ENCODE measurements at places on chromosomes 2 and 18.

DNA sequence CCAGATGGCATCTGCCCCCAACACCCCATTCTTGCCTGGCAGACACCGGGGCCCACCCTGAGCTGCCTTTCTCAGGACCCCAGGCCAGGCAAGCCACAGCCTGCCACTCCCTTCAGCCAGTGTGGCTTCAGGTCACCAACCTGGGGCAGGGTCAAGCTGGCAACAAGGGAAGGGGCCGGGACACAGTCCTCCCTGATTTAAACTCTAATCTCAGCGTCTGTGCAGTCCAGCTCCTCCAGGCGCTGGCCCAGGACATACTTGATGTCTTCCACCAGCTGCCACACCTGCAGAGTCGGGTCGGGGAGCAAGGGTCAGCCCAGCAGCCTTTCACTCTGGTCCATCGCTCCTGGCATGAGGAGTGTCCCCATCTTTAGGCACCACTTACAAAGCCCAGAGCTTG is 29.0 kb upstream of the ALPP start:
- no peak for DNase-seq

DNA sequence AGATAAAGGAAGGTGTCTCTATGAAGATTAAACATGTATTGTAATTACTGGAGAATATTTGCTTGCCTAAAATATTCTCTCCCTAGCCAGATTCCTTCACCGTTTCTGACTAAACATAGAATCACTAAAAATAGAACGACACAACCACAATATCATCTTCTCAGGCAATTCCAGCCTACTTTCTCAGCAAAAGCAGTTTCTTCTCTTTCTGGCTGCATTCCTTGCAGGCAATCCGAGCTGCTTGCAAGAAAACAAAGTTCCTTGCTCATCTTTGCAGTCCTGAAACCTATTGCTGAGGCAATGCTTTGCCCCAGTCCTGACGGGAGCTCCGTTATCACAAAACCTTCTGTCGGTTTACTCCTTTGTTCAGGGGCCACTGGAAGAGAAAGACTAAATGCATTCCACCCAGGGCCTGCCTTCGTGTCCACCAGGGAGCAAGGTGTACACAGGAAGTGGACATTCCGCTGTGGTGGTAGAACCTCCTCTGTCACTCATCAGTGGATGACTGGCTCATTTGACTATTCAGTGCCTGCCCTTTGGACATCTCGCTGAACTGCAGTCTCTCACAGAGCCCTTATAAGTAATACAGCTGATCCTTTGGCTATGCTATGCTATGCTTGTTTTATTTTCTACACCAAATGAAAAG is 239.2 kb upstream of the DOK6 start:
- DNase-seq: peak; percentile 13

GRCh38 chr2:215912299-215912842 is 101.0 kb downstream of the MREG start:
- DNase-seq: no peak

DNA sequence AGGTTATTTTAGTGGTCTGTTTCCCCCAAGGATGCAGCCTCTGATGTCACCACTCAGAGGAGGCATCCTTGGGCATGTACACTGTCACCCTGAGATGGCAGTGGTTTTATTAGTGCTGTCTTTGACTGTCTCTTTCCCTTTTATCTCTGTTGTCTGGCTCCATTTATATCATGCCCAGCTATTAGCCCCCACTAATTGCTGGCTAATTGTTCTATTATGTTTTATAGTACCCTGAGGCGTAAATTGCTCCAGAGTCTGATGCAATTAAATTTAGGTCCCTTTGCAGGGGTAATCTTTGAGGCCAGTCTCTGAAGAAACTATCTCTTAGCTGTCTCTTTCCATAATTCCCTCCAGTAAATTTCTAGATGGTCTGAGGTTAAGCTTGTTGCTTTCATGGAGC is 301.0 kb upstream of the KLHL29 start:
- no peak for DNase-seq

DNA sequence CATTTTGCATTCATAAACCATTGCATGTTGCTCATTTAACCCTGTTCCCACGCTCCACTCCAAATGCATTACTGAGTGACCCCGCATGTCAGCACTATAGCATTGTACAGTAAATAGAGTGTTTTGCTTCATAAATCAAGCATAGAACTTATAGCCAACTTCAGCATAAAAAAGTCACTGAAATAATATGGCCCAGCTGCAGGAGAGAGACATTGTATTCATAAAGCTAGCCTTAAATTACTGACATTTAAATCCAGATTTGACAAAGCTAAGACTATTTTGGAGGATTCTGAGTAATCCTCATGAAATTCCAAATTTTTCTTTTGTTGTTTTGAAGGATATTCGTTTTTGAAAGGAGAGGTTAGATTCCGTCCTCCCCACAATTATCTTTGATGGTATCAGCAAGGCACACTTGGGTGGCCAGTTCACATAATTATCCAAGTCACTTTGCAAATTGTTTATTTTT is 320.9 kb upstream of the TCF4 start:
- no peak for DNase-seq

DNA sequence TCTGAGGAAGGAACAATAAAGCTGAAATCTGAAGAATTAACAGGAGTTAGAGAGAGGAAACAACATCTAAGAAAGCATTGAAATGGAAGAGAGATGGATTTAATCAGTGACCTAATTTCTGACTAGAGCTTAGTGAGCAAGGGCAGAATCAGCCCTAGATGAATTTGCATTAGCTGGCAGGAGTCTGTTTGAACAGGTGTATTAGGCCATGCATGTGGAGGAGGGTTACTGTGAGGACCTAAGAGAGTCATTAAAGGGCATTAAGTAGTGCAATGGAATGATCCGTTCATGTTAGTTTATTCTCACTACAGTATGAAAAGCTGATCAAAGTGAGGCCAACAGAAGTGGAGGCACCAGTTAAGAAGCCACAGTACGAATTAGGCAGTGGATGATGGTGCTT is 285.3 kb downstream of the GRB14 start:
- no peak for DNase-seq

GRCh38 chr2:102356381-102356712 is 751 bp downstream of the IL18R1 start:
- no peak for DNase-seq

- DNase-seq: no peak
Measured at GRCh38 chr2:211652327-211652726, 886.3 kb downstream of the ERBB4 start.

GRCh38 chr2:217075268-217076057 is 215.6 kb upstream of the TNP1 start:
- DNase-seq: no peak

GRCh38 chr2:235894839-235895238 is 273.3 kb downstream of the GBX2 start:
- DNase-seq: no peak

GRCh38 chr2:63778391-63778790 is 63.3 kb upstream of the UGP2 start:
- DNase-seq: no peak

DNA sequence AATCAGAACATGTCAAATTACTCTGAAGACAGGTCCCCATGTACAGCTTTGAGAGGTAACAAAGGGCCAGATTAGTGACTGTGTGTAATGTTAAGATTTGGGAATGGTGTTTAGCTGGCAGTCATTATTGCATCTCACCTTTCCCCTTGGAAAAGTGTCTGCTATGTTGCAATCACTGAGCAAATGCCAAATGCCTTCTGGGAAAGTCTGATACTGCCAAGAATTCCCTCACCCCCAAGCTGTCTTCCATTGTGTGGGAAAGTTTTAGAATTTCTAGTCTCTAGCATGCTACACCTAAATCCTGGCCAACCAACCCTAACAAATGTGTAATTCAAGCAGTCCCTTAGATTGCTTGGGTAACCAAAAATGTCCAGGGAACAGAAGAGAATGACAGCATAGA is 13.6 kb upstream of the PELI1 start:
- no peak for DNase-seq

DNA sequence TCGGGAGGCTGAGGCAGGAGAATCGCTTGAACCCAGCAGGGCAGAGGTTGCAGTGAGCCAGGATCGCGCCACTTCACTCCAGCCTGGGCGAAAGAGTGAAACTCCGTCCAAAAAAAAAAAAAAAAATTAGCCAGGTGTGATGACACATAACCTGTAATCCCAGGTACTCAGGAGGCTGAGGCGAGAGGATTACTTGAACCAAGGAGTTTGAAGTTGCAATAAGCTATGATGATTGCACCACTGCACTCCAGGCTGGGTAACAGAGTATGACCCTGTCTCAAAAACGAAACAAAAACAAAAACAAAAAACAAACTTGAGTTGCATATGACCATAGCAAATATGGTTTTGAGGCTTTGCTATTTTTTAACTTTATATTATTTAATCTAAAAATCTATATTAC is 25.8 kb downstream of the SANBR start:
- no peak for DNase-seq

GRCh38 chr2:175450029-175450760 is 268.7 kb upstream of the ATP5MC3 start:
- DNase-seq: no peak

DNA sequence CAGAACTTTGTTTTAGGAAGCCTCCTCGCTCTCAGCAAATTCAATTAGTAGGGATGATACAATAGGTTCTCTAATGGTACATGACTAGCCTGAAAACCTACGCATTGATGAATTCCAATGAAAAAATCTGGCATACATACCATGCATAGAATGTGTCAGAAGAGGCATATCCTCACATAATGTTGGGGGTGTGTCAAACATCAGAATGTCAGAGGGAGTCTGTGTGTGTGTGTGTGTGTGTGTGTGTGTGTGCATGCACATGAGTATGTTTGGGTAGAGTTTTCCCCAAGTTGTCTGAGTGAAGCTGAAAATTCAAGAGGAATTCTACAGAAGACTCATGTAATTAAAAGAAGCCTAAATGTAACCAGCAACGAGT is 78.5 kb downstream of the FIGN start:
- no peak for DNase-seq

GRCh38 chr2:51778806-51779205 is 746.9 kb upstream of the NRXN1 start:
- DNase-seq: no peak

GRCh38 chr2:142873831-142874287 is 3.6 kb upstream of the KYNU start:
- DNase-seq: no peak

- DNase-seq: no peak
Measured at GRCh38 chr2:99544608-99545007, 54.8 kb upstream of the REV1 start.

DNA sequence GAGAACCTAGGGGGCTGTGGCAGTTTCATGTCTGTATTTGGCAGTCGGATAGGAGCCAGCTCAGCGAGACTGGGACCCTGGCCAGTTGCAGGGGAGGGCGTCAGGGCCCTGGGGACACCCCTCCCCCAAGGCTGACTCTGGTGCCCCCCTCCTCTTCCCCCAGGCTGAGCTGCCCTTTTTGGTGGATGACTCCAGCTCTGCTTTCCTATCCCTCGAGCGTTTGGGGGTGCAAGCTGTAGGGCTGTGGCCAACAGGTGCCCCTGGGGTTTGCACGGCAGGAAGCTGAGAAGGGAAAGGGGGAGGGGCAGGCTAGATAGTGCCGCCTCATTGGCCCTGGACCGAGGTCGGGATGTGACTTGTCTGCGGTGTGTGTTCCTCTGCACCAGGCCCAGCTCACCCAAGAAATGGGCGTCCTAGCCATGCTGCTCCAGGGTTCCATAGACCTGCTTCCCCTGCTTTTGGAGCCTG is 26.4 kb downstream of the SPEG start:
- DNase-seq: no peak

- no peak for DNase-seq
Measured at GRCh38 chr18:64270608-64271007, 121.7 kb upstream of the LINC00305 start.

DNA sequence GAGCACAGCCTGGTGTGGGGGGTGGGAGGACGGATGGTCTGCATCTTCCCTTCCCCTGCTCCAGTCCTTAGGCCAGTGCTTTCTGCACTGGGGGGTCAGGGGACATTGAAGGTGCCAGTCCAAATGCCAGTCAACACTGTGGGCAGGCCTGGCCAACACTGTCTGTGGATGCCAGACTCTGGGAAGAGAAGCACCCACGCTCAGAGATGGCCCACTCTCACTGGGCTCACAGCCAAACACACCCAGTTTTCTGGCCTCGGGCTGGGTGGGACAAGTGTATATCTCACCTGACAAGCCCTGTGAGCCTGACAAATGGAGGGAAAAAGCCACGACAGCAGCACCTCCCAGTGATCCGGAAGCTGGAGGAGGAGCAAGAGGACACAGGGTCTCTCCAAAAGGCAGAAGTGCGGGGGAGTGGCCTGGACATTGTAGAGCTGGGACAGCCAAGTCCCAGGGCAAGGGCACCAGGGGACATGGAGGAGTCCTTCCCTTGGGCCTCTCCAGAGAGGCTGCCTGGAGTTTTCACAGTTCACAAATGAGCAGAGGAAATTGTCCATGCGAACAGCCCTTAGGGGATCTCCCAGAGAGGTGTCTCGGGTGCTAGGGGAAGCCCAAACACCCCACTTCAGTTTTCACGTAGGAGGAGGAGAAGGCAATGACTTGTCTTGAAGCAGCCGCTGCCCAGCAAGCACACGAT is 79.3 kb downstream of the SDC1 start:
- no peak for DNase-seq

DNA sequence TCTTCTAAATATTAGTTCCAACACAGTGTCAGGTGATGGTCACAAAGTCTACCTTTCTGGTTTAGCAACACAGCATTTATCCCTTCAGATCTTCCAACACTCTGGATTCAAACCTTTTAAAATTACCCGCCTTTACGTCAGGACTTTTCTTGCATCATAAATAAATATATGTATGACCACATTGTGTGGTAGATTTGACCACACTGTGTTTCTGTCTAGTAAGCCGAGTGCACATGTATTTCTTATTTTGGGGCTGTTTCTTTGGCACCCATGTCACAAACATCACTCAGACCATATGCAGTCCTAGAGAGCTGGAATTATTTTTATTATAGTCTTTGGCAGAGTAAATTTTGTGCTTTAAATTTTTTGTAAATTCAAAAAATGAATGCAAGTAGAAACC is 172.1 kb downstream of the ANKRD44 start:
- no peak for DNase-seq

DNA sequence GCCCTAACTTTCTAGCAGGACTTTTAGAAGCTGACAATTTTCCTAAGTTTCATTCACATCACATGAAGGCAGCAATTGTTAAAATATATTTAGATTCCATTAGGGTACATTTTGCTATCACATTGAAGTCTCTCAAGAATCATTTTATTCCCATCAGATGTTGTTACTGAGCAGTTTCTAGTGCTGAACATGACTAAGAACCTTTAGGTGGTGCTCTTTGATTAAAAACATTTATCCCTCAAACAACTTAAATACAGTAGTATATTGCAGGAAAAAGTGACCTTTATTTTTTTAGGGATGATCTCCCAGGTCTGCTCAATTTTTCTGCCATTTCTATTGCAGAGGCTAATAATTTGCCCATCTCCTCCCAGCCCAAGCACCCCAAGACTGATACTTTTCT is 22.9 kb upstream of the NARS1 start:
- no peak for DNase-seq

DNA sequence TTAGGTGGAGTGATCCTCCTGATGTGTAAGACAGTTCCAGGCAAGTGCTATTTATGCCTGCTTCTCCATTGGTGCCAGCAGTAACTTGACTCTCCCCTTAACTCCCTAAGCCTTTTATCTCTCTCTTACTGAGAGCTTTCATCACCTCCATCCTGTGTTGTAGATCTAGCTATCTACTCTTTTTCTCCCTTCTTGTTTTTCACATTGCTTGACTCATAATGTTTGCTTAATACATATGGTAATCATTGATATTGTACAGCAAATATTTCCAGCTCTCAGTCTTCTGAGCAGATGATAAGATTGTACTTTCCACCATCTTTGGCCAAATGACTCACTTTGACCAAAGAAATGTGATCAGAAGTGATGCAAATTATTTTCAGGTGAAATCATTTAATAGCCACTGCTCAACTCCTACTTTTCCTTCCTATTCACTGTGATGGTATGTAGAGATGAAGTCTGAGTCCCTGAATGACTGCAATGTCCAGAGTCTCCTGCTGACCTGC is 165.0 kb downstream of the PLCL1 start:
- no peak for DNase-seq

- no peak for DNase-seq
Measured at GRCh38 chr2:173132531-173132930, 56.9 kb downstream of the MAP3K20 start.
